Fibroblast of skin of left quadriceps (primary cell): ENCODE measurements at places on chromosomes 13 and 19.
A peak's percentile ranks its signal among the peaks of the same experiment; 100 is the strongest.

- DNase-seq = no peak
Observed at GRCh38 chr19:55652311-55653128, 2.3 kb upstream of the U2AF2 start.

- DNase-seq = no peak
Observed at GRCh38 chr13:82867284-82867683, 1015.0 kb downstream of the SLITRK1 start.

DNA sequence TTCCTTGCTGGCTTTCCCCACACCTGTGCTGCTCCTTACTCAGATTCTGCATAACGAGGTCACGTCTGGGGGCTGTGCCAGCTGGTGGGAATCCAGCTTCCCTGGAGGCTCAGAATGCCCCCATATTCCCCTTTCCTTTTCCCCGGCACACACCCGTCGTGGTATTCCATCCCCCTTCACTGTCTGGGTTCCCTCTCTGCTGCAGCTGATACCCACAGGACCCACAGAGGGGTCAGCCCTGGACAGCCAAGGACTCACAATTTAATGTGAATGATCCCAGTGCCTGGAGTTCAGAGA lies 4.2 kb upstream of the MYH14 start:
- no peak for DNase-seq

DNA sequence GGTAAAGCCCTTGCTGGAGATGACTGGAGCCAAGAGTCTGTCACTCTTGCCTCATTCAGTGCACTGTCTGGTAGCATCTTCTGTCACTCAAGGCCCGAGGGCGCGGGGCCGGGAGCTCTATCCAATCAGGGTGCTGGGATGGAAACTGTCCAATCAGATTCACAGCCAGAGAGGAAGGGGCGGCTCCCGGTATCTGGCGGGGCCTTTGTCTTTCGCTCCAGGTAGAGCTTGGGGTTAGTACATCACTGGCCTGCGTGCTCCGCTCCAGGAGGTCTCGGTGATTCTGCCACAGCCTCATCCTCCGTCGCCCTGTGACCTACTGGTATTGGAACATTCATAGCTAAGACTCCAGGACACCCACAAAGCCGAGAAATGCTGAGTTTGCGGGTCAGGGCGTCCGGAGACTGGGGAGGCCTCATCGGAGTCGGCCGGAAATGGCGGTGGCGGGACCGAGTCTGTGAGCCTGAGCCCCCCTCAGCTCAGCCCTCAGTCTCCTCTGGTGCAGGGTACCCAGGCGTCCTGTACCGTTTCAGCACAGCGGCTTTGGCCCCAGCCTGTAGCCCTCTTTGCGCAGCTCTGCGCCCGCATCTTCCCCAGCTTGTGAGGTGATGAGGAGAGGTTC lies 20.6 kb upstream of the ZNF430 start:
- DNase-seq = peak; percentile 65

DNA sequence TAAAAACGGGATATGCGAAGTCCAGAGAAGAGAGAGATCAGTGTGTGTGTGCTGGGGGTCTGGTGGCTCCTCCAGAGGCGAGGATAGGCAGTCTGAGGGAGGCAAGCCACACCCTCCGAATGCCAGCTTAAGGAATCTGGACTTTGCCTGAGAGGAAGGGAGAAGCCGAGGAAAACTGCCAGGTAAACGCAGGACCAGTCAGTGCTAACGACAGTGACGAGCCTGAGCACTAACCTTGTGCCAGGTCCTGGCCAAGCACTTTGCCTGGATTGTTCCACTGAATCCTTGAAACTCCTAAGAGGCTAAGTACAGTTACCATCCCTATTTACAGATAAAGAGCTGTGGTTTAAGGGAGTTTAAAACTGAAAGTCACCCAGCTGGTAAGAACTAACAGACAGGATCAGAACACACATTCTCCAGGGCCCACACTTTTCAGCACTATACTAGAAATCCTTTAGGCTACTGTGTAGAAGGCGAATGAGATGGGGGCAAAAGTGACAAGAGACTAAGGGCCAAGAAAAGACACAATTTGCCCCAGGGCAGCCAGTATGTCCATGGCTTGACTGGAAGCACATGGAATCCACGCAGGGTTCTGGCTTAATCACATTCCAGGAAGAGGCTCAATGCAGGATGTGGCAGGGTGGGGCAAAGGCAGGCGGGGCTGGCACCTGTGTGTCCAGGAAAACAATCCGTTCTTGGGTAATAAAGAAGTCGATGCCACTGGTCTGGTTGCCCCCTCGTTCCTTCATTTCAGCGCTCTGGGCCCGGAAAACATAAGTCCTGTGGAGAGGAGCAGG lies 15.1 kb downstream of the SMG9 start:
- no peak for DNase-seq

- DNase-seq = no peak
Observed at GRCh38 chr19:42601811-42602443, 7.2 kb upstream of the CEACAM8 start.

GRCh38 chr13:73808318-73808717 lies 325.9 kb downstream of the KLF12 start:
- DNase-seq = no peak
